ENCODE measurements at places on chromosomes 16 and 17. TPM values are rescaled to one million over a fixed set of nuclear protein-coding genes. Genes with fewer than 3 reads are reported as not detected.
A peak's percentile ranks its signal among the peaks of the same experiment; 100 is the strongest.

The PLSCR3 gene
- total RNA-seq: 5.6 TPM

The CNTNAP1 gene
- total RNA-seq: 2.0 TPM

DNA sequence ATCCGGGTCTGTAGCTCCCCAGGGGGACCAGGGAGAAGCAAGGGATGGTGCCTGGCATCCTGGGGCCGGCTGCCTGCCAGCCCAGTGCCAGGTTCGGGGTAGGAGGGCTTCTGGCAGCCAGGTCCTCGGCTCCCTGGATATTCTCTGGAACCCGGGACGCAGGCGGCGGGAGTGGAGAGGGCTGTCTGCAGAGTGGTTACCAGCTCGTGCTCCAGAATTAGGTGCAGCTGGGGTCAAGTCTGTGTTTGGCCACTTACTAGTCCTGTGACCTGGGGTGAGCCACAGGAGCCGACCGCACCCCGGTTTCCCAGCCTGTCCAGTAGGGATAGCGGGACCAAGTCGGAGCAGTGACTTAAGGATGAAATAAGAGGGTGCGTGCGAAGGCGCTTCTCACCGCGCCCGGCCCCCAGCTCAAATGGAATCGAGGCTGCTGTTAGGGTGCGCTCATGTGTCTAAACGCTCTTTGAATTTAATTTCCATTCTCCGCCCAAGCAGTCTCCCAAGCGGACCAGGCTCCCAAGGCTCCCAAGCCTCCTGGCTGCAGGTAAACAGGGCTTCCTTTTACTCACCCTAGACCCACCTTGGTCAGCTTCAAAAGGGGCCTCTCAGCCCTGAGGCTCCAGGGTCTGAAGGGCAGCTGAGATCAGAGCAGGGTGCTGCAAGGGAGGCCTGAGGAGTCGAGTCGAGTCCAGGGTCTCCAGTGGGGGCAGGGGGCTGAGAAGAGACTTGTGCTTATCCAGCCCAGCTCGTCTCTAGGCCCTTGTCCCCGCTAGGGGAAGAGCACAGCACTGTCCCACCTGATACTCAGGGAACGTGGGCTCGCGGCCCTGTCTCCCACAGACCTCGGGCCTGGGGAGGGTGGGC lies 28.3 kb upstream of the ZNF469 start:
- DNase-seq: no peak

DNA sequence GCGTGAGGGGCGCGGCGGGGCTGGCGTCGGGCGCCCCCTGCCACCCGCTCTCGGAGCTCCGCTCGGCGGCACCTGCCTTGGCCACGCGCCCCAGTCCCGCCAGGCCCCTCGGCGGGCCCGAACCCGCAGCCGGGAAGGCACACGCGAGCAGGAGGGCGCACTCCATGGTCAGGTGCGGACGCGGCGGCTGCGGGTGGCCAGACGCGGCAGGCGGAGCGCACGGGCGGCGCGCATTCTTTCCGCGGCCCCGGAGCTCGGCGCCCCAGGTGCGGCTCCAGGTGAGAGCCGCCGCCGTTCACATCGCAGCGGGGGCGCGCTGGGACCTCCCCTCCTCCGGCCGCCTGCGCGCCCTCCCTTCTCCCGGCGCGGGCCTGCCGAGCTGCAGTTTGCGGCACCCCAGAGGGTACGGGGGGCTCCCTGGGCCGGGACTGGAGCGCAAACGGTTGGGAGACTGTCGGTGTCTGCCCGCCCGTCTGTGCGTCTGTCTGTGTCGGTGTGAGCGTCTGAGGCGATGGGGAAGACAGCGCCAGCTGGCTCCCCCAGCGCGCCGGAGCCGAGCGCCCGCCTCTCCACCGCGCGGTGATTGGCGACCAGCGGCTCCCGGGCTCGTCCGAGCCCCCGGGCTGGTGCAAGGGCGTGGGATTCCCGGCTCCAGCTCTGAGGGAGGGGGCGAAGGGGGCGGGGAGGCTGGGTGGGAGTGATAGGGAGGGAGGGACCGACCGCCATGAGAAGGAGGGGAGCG lies at the start of gene ADAMTS18:
ADAMTS18 (minus strand) TSS at position 505 of the 742 bp plus-strand sequence; CDS start at position 166, 339 bp downstream.
- no peak for DNase-seq

GRCh38 chr16:56226187-56226586 lies 34.9 kb downstream of the GNAO1 start:
- no peak for DNase-seq

DNA sequence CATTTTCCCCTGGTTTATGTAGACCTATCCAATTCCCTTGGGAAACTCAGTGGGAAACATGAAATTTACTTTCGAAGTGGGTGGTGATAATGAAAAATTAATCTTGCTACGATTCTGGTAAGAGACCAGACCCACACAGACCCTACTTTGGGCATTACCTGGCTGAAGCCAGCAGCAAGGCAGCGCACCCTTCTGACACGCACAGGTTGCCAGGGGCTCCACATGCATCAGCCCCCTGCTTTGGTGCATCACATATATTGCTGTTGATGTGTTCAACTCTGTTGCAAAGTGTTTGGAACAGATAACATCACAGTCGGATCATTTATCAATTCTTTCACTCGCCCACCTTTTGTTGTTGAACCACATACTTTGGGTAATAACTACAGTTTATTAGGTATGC lies 26.6 kb downstream of the SMARCE1 start:
- no peak for DNase-seq

GRCh38 chr17:32854207-32854606 lies 22.7 kb downstream of the MYO1D start:
- peak; percentile 8 for DNase-seq

DNA sequence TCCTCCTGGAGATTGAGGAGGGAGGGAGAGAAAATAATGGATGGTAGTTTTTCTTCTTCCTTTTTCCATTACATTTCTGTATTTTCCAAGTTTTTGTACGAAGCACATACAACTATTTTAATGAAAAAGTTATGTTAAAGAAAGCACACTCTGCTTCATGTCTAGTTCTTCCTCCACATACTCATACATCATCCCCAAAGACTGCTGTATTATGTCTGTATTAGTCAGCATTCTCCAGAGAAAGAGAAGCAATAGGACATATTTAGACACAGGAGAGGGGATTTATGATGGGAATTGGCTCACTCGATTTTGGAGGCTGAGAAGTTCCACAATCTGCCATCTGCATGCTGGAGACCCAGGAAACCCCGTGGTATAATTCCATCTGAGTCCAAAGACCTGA lies 10.1 kb upstream of the ACSM2A start:
- peak; percentile 37 for DNase-seq

DNA sequence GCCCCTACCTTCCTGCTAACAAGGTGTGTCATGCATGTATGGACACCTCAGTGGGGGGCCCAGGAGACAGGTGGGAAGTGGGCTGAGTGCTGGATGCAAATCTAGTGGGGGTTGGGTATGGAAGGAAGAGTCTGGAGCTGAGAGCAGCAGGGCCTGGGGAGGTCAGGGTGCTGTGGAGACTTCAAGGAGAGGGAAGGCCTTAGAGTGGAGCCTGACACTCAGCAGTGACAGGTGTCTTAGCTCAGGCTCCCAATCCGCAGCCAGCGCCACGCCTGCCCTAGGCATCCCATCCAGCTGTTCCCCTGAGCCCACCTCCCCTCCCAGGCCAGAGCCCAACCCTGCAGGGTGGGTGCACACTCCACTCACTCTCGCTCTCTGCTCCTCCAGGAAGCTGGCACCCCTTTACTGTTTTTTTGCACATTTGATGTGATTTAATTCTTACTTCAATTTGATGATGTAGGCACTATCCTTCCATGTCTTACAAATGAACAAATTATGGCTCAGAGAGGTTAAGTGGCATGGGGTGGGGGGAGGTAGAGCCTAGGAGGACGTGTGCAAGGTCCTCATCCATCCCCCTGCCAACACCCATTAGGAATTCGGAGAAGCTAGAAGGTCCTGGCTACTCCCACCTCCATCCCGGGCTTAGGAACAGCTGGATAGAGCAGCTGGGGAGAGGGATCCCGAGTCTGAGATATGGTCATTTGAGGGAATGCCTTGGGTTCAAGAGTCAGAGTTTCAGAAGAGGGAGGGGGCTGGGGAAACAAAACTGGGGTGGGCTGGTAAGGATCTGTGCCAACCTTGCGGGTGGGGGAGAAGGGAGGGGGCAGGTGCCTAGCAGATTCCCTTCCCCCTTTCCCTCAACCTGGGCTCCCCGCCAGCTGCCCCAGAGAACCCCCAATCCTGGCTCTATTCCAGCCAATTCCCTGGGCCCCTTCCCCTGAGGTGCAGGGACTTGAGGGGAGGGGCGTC lies 2.1 kb downstream of the FAM171A2 start:
- DNase-seq: no peak

DNA sequence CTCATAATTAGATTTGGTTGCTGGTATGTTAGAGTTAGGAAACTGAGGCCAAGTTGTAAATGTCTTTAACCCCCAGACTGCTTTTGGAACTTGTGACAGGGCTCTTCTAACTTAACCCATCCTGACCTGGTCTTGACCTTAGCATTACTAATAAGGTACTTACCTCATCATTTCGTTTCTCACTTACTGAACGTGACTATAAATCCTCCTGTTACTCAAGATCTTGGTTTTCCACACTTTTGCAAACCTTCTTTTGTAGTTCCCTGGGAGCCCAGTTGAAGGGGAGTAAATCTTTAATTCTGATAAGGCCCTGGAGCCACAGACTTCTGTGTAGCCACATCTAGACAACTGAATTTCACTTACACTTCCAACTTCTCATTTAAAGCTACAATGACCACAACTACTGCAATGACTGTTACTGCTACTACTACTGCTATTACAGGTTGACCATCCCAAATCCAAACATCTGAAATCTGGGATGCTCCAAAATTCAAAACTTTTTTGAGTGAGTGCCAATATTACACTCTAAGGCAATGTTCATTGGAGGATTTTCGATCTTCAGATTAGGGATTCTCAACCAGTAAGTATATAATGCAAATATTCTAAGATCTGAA lies 248.8 kb upstream of the TBX2 start:
- DNase-seq: no peak

Measured in Caki2 (cell line).